ENCODE measurements at places on chromosomes 2 and 18. TPM values are rescaled to one million over a fixed set of nuclear protein-coding genes. Genes with fewer than 3 reads are reported as not detected.

Gene OR6B2
- total RNA-seq = not detected

Gene C2orf15
- 1.6 TPM for total RNA-seq

Gene MYO5B
- total RNA-seq = 2.4 TPM

Gene ACMSD
- total RNA-seq = not detected

DNA sequence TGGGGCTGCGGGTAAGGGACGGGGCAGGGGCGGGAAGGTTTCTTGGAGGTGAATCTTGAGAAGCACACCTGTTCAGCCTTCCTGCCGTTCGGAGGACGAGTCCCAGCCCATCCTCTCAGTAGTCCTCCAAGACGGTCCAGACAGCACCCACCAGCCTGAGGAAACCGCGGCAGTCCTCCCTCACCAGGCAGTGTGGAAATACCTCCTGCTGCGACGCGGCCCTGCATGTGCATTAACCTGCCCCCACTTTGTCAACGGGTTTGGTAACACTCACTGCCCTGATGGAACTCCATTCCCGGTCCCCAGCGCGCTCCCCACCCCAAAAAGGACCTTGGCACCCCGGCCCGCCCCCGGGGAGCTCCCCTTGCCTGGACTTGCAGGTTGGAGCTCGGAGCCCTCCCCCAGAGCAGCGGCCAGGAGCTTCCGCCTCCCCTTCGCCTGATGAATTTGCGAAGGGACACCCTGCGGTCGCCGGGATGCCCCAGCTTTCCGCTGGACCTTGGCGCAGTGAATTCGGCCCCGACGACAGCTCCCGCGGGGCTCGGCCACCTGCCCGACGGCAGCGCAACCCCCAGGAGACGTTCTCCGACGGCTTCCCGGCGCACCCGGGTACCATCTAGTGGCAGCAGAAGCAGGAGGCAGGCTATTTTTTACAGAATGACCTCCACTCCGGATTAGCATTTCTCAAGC, 31.5 kb downstream of the ACVR1C start:
- no peak overlapping the region for H3K4me3 ChIP-seq
- H3K27me3 ChIP-seq = no peaks in the 10 kb centered on the region
- no peaks in the 10 kb centered on the region for H3K36me3 ChIP-seq
- DNase-seq = no peak
- no peak overlapping the region for H3K27ac ChIP-seq

- no peaks in the 10 kb centered on the region for H3K4me1 ChIP-seq
- no peaks in the 10 kb centered on the region for H3K36me3 ChIP-seq
- DNase-seq = no peak
- no peaks in the 10 kb centered on the region for H3K27me3 ChIP-seq
- no peak overlapping the region for H3K27ac ChIP-seq
Measured at GRCh38 chr18:24875777-24876176, 415.3 kb downstream of the HRH4 start.

- H3K27ac ChIP-seq = no peak overlapping the region
- H3K36me3 ChIP-seq = no peaks in the 10 kb centered on the region
- H3K27me3 ChIP-seq = no peaks in the 10 kb centered on the region
- no peak overlapping the region for H3K4me3 ChIP-seq
Measured at GRCh38 chr2:230972046-230972445, 23.9 kb upstream of the SPATA3 start.

DNA sequence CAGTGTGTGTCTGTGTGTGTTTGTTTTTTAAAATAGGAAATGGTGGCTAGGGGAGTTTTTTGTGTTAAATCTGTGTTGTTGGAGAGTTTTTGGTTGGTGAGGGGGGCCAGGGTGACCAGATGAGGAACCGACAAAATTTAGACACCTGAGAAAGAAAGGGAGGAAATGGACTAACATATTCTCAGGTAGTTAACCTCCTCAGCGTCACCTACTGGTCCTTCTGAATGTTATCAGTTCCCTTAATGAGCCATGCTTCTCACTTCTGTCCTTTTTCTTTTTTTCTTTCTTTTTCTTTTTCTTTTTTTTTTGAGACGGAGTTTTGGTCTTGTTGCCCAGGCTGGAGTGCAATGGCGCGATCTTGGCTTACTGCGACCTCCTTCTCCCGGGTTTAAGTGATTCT, 107.0 kb downstream of the FMNL2 start:
- no peak overlapping the region for H3K4me3 ChIP-seq
- DNase-seq = no peak

- no peaks in the 10 kb centered on the region for H3K36me3 ChIP-seq
- no peaks in the 10 kb centered on the region for H3K27me3 ChIP-seq
- no peaks in the 10 kb centered on the region for H3K4me1 ChIP-seq
- no peak for DNase-seq
- no peak overlapping the region for H3K27ac ChIP-seq
Measured at GRCh38 chr18:62880034-62880433, 164.7 kb downstream of the PHLPP1 start.

DNA sequence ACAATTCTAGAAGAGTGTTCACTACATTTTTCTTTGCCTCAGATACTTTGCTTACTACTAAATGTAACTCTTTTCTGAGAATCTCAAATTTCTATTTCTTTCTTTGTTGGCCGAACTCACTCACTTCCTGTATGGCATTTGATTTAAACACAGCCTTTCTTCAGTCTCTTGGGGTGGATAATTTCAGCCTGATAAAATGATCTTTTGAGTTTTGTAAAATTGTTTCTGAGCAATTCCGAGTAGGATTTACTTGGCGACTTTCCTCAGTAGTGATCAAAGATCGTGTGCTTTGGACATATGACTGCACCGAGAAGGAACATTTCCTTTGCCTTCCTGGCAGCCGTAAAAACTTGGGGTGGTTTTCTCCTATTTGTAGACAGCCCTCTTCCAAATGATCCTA, 127.4 kb downstream of the DCDC2C start:
- DNase-seq = no peak
- H3K27me3 ChIP-seq = no peaks in the 10 kb centered on the region

- no peaks in the 10 kb centered on the region for H3K36me3 ChIP-seq
- no peaks in the 10 kb centered on the region for H3K4me1 ChIP-seq
- no peak overlapping the region for H3K4me3 ChIP-seq
- no peak for DNase-seq
- no peak overlapping the region for H3K27ac ChIP-seq
Measured at GRCh38 chr18:47333926-47334635, 82.6 kb upstream of the SKOR2 start.
